ENCODE measurements at places on chromosomes 7 and 10.

- DNase-seq: no peak
These were observed 15.7 kb downstream of the LRRTM3 start for GRCh38 chr10:66941491-66941890.

GRCh38 chr7:140564643-140565042 lies 76.0 kb downstream of the DENND2A start:
- no peak for DNase-seq

DNA sequence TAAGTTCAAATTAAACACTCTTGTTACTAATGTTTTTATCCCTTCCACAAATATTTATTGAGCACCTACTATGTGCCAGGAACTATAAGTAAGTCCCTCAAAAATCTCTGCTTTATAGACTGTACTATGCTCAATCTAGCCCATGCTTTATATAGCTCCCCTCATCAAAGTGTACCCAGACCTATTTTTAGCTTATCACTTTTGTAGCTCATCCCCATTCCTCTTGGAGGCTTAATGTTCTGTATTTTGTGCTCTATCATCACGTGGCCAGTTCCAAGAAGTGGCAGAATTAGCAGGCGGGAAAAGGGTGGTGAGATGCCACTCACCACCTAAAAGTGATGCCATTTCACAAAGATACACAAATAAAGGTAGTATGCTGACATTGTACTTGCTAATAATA lies 138.1 kb upstream of the BET1 start:
- DNase-seq: no peak

- DNase-seq: no peak
These were observed 112.1 kb upstream of the CDK1 start for GRCh38 chr10:60666221-60666620.

- no peak for DNase-seq
These were observed 814.9 kb upstream of the C7orf33 start for GRCh38 chr7:147775516-147776284.

- no peak for DNase-seq
These were observed 1.8 kb upstream of the PTPRZ1 start for GRCh38 chr7:121871188-121871587.

DNA sequence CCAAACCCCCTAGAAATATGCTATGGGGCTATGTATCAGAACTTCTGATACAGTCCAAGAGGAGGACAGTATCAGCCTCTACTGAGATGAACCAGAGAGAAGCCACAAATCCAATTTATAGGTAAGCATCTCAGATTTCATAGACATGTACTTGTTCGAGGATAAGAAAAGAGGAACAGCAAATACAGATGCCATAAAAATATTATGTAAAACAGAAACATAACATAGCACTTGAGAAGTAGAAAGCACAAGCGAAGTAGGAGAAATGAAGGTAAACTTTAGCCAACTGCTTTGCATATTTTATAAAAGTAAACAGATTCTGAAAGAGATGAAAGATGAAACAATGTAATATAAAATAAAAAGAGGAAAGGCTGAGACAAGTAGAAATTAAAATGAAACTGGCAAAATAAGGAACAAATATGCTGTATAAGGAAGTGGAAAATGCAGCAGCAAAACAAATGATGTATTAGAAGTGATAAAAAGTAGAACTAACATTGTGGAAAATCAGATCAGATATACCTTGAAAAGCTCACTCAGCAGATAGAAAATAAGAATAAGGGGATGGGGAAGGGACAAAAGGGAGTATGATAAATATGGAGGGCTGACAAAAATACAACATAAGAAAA lies 135.1 kb downstream of the SKAP2 start:
- no peak for DNase-seq

DNA sequence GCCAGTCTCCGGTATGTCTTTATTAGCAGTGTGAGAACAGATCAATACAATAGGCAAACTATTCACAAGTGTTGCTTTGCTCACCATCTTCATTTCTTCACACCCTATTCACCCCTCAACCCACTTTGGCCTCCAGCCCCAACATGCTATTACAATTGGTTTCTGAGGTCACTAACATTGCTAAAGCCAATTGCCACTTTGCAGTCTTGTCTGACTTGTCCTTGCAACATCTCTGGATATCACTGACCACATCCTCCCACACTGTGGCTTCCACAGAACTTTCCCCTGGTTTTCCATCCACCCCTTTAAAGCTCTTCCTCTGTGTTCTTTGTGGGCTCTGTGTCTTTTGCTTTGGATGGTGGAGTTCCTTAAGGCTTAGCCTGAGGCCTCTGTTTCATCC lies 5.2 kb upstream of the APBB1IP start:
- DNase-seq: no peak

- DNase-seq: no peak
These were observed 84.0 kb downstream of the VPS41 start for GRCh38 chr7:38824948-38825347.

- DNase-seq: no peak
These were observed 69.7 kb downstream of the CYP51A1 start for GRCh38 chr7:92064438-92065029.

GRCh38 chr7:83532219-83532618 lies 116.7 kb downstream of the SEMA3E start:
- DNase-seq: no peak

GRCh38 chr10:125700355-125700911 lies 17.5 kb upstream of the TEX36 start:
- no peak for DNase-seq

- no peak for DNase-seq
These were observed 16.5 kb upstream of the TLX1 start for GRCh38 chr10:101114646-101115045.

DNA sequence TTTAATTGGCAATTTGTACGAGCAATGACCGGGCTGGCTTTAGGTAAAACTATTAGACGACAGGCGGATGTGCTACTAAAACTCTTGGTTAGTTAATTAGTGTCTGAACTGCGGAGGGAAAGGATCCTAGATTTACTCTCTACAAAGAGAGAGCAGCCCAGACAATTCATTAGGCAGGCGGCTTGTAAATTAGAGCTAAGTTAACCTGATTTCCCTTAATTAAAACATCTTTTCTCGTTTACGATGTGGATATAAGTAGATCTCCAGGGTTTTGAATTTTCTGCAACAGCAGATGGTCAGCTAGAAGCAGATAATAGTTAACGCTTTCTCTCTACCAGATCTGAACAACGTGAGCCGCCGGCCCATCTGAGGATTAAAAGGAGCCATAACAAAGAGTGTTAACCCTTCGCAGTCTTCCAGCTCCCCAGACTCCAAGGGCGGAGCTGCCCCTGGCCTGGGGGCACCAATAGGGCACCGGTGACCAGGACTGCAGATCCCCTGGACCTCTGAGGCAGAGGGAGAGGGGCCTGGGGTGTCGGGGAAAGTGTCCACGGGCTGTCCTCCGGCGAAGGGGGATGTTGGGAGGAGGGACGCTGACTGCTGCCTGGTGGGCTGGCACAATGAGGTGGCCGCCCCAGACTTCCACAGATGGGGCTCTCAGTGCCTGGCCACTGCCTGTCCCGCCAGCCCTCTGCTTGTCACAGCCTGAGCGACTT lies 6.3 kb upstream of the UNCX start:
- no peak for DNase-seq

DNA sequence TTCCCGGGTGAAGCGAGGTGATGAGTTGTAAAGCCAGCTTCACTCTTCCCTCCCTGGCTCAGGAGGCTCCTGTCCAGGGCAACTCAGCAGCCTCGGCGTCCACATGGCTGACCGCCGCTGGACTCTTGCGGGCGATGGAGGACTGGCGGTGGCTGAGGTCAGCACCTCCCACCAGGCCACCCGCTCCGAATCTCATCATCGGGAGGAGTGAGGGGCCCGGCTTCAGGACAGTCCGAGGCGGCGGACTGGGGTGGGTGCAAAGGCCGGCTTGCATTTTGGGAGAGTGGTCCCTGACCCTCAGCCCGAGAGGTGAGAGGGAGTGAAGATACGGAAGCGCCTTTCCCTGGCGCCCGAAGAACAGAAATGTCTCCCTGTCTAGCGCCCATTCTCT lies 759 bp downstream of the DNAJB12 start:
- DNase-seq: no peak

DNA sequence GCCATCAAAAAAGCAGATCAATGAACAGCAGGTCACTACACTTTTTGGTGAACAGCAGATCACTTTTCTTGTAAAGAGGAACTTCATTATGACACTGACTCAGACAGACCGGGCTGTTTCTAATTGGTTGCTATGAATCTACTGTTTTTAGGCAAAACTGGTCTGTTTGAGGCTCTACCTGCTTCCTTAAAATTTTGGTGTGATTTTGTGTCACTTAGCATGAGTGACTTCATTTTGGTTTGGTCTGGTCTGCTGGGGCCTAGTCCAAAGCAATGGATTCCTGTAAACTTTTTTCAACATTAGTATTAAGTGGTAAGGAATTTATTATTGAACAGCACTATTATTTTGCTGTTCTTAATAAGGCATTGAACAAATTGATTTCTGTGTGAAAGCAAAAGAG lies 41.8 kb upstream of the C10orf71 start:
- DNase-seq: no peak

DNA sequence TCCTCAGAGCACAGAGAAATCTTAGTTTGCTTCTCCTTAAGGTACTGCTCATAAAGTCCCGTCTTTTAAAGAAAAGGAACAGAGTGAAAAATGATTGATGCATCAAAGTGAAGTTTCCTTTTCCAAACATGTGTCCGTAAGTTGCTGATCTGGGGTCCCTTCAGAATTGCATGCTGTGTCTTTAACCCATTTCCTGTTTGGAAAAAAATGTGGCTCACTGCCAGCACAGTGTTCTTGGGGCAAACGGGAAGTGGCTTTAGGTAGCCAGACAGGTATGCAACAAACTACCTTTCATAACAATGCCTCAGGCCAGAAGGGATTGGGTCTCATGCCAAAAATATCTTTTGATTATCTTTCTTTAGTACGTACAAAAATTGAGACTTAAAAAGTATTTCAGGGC lies 50.9 kb downstream of the TFAM start:
- no peak for DNase-seq

DNA sequence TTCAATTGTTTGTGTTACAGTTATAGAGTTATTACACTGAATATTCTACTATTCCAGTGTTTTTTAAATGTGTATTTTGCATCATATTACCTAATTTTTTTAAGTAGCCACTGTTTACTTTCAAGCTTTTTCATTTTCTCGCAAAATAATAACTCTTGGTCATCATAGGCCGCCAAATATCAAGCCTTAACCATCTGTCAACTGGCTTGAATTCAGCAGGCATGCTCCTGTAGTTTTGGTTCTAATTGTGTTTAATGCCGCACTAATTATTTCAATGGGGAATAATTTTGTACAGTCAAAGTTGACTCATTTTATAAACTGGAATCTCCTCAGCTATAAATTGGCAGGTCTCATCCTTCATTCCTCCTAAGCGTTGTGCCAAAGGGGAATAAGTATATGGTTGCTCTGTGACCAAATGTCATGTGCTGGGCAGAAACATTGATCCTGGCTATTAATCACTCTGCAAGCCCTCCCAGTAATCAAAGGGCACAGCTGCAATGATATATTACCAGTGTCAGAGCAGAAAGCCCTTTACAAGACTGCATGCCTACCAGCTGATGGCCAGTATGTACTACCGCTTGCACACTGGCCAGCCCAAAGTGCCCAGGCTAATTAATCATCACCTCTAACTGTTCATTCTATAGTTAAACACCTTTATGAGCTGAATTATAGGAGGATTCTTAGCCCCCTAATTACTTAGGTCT lies 74.8 kb downstream of the SKAP2 start:
- no peak for DNase-seq

- DNase-seq: no peak
These were observed 3.3 kb downstream of the ADAMTS14 start for GRCh38 chr10:70675496-70676161.

DNA sequence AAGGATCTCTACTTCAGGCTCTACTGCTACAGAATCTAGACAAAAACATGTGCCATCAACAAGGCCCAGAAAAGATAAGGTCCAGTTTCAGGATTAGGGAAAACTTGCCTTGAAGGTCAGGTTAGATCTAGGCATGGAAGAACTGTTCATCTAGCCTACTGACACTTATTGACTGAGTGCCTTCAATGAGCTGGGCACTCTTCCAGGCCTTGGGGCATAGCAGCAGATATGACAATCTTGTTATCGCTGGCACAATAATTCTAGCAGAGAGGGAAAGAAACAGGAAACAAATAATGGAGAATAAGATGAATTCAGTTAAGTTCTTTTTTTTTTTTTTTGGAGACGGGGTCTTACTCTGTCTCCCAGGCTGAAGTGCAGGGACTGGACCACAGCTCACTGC lies 71.6 kb downstream of the ADCYAP1R1 start:
- DNase-seq: no peak

DNA sequence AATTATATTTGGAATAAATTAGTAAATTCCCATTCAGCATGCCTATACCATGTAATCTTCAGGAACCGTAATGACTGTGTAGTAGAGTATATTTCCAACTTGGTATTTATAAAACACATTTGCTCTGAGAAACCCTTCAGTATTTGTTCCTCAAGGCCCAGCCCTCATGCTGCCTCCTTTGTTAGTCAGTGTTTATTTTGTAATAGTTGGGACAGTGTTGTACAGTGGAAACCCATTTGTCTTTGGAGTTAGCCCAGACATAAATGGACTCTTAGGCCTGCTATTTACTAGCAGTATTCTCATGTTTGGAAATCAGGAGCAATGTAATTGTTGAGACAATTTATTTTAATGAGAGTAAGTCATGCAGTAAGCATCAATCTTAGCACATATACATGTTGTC lies 686.9 kb downstream of the AUTS2 start:
- no peak for DNase-seq

GRCh38 chr10:121627876-121628581 lies 29.8 kb upstream of the FGFR2 start:
- DNase-seq: no peak

DNA sequence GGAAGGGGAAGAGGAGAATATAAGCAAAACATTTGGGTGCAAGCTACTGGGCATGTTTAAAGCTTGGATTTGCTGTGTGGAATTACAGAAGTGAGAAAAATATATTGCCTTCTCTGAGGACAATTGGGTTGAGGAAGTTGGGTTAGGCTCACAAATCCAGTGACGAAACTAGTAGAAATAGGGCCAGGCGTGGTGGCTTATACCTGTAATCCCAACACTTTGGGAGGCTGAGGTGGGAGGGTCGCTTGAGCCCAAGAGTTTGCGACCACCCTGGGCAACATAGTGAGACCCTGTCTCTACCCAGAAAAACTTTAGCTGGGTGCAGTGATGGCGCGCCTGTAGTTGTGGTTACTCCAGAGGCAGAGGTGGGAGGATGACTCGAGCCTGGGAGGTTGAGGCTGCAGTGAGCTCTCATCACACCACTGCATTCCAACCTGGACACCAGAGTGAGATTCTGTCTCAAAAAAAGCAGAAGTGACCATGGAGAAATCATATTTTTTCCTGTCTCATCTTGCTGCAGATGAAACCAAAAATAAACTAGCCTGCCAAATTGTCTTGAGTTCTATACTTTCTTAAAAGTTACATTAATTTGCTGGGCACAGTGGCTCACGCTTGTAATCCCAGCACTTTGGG lies 22.4 kb downstream of the NRBF2 start:
- DNase-seq: no peak
